ENCODE measurements at places on chromosomes 7 and 10.

DNA sequence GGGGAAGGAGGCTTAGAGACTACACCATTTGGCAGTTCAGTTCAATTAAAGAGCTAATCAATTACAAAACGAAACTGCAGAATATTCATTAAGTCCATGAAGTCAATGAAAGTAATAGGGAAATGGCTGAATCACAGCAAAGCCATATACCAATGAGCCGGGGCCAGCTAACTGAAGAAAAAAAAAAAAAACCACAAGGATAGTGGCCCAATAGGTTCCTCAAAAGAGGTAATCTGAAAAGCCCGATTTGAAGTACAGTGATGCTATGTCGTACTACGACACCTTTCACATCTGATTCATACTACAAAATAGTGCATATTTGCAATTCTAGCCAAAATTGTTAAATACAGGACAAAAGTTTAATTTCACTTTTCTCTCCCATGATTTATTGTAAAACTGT, 2.5 kb downstream of the ARHGAP12 start:
- no peak for DNase-seq

DNA sequence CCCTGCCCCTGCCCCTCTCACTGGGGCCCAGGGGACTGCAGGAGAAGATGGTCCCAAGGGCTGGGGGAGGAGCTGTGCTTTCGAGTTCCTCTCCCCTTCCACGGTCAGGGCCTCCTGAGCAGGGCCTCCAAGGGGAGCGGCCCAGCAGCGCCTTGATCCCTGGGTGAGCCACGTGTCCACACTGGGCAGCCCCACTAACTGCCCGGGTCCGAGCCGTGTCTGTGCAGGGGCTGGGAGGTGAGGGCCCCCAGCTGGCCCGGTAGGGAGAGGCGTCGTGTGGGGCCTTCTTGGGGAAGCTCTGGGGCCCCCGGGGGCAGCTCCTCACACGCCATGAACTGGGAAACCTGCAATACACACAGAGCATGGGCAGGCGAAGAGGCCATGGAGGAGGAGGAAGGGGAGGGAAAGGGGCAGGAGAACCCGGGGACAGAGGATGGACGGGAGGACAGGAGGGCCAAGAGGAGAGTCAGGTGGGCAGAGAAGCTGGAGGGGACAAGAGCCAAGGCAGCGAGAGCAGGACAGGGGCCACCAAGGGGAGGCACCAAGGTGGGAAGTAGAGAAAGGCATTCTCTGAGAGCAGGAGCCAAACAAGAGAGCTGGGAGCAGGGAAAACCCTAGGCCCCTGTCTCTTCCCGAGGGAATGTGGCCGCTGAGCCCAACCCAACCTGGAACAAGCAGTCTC, 32.8 kb downstream of the KCNH2 start:
- DNase-seq = no peak

GRCh38 chr7:4709187-4709586, 27.1 kb downstream of the FOXK1 start:
- no peak for DNase-seq

- no peak for DNase-seq
Observed at GRCh38 chr7:49037346-49038210, 113.2 kb downstream of the CDC14C start.

- DNase-seq = no peak
Observed at GRCh38 chr7:155167706-155168365, 97.7 kb downstream of the HTR5A start.
